Right hindlimb (tissue), 1 donor: ENCODE measurements at places on chromosomes 4 and X.

DNA sequence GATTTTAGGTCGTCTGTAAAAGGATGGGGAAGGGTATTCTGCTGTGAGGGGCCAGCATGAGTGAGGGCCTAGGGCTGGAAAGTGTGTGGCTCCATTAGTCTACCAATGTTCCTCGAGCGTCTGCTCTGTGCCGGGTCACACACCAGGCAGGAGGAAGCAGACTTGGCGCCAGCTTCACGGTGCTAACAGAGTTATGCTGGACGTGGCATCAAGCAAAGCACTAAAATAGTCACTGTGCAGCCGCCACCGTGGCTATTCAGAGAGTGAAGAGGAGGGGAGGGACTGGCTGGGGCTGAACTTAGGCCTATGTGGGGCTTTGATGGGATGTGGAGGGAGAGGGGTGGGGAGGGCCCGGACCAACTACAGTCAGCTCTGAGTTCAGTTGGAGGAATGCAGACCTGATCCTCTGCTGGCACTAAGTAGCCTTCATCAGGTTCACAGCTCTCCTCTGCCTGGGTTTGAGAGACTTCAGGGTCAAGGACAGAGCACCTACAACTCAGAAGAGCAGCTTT lies 83.9 kb upstream of the MSX1 start:
- no peak for DNase-seq

DNA sequence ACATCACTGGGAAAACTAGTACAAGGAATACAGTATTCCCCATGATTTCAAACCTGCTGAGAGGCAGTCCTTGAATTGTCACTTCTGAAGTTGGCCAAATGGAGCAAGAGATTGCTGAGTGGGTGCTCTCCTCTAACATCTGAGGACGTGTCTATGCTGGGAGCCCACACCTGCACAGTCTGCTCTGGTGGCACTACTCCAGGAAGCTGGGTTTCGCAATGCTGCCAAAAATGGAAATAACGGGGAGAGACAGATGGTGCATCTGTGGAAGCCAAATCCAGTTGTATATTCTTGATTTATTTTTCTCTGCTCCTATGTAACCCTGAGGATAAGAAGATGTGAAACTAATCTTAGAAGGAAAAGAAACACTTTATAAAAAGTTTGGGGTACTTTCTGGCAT lies 240.1 kb upstream of the CTSO start:
- peak; percentile 68 for DNase-seq

GRCh38 chr4:3186609-3187008 lies 62.4 kb upstream of the MSANTD1 start:
- DNase-seq, result no peak

DNA sequence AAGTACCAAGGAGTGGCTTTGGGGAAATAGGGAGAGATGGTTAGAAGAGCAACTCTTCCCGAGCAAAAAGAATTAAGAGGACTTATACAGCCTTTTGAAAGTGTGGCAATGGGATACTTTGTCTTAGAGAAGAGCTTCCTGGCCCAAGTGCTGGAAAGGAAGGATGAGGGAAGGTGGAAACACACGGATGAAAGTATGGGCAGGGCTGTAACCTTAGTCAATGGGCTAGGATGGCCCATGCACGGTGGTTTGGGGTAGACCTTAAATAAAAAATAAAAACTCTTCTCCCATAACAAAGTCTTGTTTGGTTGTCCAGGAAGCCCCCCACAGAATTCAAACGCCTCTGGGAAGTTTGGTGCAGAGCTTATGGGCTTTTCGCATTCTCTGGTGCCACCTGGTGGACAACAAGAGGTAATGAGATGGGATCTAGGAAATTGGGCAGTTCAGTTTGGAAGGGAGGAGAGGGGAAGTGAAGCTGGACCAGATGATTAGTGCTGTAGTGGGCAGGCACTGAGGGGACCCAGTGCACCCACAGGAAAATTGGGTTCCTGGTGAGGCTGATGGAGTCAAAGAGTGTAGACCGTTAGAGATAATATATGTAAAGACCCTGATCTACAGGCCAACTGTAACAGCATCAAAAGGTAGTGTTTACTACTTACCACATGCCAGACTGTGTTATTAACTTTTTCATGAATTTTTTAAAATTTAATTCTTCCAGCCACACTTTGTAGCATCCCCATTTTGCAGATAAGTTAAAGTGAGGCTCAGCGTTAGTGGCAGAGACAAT lies 13.8 kb upstream of the ENOX2 start:
- DNase-seq, result peak; percentile 52

- DNase-seq, result no peak
These were observed 234.2 kb upstream of the ANKRD50 start for GRCh38 chr4:124946696-124947095.
